ENCODE measurements at places on chromosomes 7 and 10.

- no peak for DNase-seq
Measured at GRCh38 chr10:48245977-48246376, 28.5 kb downstream of the FRMPD2 start.

DNA sequence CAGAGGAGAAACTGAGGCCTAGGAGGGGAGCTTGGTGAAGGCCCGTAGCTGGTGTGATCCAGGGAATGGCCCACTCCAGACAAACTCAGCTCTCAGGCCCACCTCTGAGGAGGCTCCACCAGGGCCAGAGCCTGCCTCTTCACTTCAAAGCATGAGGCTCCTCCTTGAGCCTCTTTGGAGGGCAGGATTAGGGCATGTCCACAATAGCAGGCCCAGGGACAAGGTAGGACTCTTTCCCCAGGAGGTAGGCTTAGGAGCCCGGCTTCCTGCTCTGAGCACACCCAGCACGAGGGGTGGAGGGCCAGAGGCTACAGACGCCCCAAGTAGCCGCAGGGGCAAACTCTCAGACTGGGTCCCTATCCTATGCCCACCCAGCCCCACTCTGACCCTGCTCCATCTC is 164.6 kb upstream of the ZMIZ1 start:
- DNase-seq: no peak

DNA sequence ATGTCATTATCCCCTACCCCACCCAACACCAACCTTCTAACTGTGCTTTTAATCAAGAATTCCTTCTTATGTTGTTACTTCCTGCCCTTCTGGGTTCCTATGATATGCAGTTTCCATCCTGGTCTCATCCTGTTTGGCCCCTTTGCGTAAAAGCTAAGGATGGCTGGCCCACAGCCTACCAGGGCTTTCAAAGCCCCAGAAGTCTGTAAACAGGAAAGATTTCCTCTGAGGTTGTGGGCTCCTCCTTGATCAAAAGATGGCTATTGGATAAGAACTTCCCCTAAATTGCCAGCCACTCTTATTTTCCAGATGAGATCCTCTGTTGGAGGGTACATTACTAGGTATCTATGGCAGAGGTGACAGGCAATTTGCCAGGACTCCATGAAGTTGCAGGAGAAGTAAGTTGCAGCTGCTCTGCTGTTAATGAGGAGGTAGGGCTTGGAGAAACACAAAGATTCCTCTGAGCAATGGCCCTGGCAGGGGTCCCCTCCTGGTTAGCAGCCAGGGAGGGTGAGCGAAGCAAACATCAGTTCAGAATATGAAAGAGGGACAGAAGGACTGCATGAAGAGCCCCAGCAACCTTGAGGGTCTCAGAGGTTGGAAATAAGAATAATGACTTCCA is 32.1 kb downstream of the NRP1 start:
- DNase-seq: no peak

DNA sequence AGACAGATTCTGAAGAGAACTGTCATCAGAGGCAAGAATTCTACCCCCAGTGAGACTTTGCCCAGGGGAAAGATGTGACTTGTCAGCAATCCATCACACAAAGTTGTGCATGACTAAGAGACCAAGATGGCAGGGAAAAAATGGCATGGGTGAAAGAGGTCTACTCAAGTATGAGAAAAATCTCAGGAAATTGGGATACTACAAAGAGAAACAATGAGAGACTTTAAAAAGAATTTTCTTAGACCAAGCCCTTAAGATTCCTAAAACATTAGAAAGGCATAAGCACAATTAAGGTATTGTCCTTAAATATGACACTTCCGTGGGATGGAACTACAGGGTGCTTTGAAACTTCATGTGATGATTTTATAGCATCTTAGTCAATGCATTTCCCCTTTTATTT is 45.6 kb upstream of the PDE1C start:
- peak; percentile 98 for DNase-seq

GRCh38 chr7:156892081-156892800 is 742 bp downstream of the LMBR1 start:
- peak; percentile 29 for DNase-seq

- DNase-seq: no peak
Measured at GRCh38 chr10:131223422-131223821, 88.1 kb downstream of the TCERG1L start.
